ENCODE measurements at places on chromosomes 3 and 15.

- no peak for DNase-seq
Observed at GRCh38 chr3:123285931-123286307, 84.2 kb downstream of the SEC22A start.

DNA sequence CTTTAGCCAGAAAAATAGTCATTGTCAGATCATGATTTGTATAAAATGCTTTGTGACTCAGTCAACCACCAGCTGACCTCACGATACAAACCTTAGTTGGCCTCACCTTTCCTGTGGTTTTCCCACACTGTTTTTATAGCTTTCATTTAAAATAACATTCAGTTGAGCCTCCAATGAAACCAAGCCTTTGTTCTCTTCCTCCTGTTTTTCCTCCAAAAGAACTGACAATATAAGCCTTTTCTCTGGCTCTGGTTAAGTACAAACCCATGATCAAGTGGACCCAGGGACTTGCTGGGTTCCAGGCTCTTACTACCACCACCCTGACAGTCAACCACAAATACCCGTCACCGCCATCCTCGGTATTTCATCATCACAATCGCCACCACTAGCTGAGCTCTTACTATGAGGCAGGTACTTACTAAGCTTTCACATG is 81.7 kb downstream of the TAMM41 start:
- no peak for DNase-seq

DNA sequence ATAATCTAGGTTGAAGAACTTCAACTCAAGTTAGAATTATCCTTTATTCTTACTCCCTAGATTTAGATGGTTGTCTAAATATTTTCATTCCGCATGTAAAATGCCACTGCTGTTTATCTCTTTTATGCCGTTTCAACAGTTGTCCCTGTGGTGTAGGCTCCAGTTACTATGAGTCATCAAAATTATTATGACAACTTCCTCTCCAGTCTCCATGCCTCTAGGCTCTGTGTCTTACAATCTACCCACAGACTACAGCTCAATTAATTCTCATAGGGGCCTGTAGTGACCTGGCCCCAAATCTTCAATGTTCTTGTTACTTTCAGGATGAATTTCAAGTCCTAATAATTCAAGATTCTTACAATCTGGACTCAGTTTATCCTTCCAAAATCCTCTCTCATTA is 105.8 kb upstream of the UNC13C start:
- DNase-seq: no peak

GRCh38 chr3:30711151-30711550 is 104.8 kb downstream of the TGFBR2 start:
- no peak for DNase-seq

GRCh38 chr15:40070166-40070557 is 31.2 kb upstream of the SRP14 start:
- no peak for DNase-seq

GRCh38 chr3:144948711-144949110 is 977.1 kb downstream of the DIPK2A start:
- DNase-seq: no peak

DNA sequence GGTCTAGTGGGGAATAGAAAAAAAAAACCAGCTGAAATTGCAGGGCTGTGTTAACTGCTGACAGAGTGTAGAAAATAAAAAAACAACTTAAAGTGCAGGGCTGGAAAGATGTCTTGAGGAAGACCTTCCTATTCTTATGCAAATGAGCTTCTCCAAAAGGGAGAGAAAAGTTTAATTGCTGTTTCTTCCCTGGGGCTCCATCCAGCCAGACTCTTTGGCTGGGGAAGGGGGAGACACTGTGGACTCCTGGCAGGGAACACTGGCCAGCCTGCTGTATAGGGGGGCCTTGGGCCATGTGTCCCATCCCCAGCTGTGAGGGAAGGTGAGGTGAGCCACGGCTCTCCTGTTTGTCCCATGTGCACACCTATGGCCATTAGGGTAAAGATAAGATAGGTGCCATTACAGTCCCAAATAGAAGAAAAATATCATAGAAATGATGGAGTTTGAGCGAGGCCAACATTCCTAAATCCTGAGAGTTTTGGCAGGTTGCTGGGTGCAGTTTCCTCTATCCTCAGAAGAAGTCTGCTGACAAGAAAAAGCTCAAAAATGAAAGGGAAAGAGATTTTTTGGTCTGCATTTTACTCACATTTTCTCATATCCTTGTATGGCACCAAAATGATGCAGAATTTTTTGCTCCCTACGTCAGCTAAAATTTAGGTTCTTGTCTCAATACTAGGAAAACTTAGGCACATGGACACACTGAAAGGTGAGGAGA is 901.7 kb downstream of the PLOD2 start:
- DNase-seq: no peak

DNA sequence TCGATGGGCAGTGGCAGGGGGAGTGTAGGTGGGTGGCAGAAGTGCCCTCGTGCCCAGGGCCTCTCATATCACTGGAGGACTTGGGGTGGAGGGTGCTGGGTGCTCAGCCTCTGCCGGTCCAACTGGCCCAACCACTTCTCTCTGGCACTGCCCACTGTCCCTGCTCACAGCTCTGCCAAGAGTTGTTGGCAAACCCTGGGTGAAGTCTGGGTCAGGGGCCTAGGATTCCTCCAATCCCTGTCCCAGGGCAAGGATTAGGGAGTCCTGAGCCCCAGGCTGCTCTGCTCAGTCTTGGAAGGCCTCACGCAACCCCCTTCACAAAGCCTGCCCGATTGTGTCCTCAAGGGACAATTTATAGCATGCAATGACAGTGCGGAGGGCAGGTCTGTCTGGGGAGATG is 5.2 kb upstream of the PRKCD start:
- no peak for DNase-seq

DNA sequence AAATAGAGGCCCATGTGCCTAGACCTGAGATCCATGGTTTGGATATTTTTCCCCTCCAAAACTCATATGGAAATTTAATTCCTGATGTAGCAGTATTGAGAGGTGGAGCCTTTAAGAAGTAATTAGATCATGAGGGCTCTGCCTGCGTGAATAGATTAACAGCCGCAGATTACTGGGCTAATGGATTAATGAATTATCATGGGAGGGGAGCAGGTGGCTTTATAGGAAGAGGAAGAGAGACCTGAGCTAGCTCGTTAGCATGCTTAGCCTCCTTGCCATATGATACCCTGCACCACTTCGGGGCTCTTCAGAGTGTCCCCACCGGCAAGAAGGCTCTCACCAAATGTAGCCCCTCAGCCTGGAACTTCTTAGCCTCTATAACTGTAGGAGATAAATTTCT is 15.8 kb downstream of the ARHGEF26 start:
- no peak for DNase-seq

GRCh38 chr3:15726043-15726442 is 71.7 kb downstream of the ANKRD28 start:
- DNase-seq: no peak

DNA sequence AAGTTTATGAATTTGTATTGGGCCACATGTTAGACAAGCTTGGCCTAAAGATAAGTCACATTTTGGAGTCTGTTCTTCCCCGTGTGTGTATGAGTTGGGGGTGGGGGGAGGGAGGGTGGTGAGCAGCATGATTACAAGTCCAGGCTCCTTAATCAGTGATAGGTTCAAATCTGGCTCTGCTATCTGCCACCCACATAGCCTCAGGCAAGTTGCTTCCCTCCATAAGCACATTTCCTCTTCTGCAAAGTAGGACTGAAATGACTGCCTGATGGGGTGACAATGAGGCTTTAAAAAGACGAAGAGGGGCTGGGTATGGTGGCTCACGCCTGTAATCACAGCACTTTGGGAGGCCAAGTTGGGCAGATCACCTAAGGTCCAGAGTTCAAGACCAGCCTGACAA is 1.1 kb upstream of the SPATA12 start:
- DNase-seq: no peak

- DNase-seq: no peak
Observed at GRCh38 chr3:20608054-20608738, 422.2 kb upstream of the SGO1 start.

DNA sequence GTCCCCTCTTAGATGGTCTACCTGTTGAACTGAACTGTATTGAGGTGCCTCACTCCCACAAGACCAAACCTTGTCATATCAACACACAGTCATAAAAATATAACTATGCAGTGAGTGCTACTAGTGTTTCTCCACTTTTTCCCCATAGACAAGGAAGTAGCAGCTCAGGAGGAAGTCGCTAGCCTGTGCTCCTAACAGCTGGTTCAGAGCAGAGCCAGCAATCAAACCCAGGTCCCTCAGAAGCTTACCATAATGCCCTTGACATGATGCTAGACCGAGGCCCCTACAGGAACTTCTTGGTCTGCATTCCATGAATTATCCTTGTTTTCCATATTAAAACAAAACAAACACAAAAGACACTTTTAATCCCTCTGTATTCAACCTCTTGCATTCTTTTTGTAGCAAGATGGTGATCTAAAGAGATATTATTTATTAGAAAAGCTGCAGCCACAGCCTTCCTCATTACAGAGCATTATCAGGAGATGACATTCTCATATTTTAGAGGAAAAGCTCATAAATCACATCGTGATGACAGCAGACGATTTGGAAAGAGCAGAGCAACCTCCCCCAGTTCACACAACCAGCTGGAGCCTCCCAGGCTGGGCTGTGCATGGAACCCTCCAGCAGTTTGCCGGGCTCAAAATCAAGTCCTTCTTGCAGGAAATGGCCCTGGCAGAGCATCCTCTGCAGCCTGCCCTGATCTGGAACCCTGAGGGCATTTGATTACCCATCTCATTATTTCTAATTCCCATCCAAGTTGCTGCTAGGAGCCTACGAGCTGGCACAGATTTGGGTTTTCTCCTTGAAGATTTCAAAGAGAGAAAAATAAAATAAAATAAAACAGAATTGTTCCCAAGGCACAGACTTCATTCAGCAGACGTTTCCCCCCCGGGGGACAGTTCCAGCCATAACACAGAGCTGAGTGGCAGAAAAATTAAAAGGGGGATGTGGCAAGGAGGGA is 118.8 kb downstream of the SRGAP3 start:
- no peak for DNase-seq

GRCh38 chr3:62688812-62689211 is 186.4 kb downstream of the CADPS start:
- DNase-seq: no peak

- no peak for DNase-seq
Observed at GRCh38 chr15:37900326-37901221, 33.9 kb upstream of the TMCO5A start.

GRCh38 chr15:40932156-40932555 is 3.0 kb downstream of the DLL4 start:
- DNase-seq: no peak

DNA sequence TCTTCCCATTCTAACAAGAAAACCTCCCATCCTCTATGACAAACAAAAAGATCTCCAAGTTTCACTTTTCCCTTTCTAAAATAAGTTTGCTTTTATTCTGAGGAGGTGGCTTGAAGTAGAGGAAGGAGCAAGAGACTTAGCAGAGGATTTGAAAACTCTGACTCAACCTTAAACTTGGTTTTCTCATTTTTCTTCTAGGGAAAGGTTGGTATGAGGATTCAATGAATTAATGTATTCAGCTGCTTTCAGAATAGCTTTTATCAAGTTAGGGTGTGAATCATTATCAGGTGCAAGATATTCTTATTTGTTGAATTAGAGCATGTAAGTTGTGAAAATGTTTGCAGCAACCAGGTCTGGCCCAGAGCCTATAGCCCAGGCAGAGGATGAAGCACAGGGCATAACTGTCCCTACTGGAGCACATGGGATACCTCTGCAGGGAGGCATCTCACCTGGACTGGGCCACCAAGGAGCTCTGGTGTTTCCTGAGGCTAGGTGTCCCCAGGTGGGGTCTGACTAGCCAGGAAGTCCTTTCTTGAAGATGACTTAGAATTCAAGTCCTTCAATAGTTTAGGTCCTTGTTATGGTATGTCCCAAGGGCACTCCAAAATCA is 42.3 kb downstream of the SATB1 start:
- no peak for DNase-seq

- DNase-seq: no peak
Observed at GRCh38 chr3:153293265-153293664, 131.2 kb downstream of the RAP2B start.

- DNase-seq: no peak
Observed at GRCh38 chr3:5144316-5144994, 22.4 kb downstream of the ARL8B start.

DNA sequence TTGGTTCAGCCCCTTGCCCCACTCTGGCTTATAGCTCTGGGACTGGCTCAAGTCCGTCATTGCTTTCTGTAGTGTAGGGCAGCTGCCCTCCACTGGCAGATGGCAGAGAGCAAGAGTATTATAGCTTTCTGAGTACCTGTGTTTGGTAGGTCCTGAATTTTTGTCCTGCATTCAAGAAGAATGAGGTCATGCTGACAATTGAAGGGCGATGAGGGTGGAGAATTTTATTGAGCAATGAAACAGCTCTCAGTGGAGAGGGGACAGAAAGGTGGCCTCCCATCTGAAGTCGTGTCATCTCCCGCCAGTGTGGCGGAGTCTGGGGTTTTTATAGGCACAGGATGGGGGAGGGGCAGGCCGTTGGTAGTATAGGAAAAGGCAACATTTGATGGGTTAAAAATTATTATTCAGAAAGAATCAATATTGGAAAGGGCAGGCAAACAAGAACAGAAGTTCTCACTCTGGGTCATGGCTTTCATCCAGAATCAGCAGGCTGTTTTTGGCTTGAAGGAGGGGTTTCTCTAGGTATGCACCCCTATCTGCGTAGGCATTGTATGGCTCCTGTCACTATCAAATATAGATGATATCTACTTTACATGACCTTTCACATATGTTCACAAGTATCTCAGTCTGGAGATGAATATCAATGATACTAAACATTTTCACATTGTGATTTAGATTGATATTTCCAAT is 1239.7 kb upstream of the ALCAM start:
- no peak for DNase-seq

DNA sequence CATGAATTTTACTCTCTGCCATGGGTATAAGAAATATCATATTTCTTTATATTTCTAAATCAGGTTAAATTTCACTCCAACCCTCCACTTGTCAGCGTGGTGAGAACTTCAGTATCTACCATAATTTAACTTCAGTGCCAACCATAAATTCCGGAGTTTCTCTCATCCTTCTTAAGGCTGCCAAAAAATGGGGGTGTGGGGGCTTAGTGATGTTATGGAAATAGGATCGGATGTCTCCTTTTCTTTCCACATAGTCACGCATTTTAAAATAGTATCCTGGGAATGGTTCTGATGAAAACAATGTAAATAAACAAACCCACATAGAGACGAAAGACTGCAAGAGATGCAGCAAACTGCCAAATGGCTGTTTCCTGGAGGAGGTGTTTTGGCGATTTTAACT is 12.9 kb upstream of the FAM3D start:
- DNase-seq: no peak

- DNase-seq: no peak
Observed at GRCh38 chr3:174442302-174442682, 416.8 kb upstream of the NAALADL2 start.

- peak; percentile 81 for DNase-seq
Observed at GRCh38 chr3:33658991-33659848, 58.8 kb downstream of the CLASP2 start.

GRCh38 chr3:195297446-195297845 is 26.5 kb upstream of the XXYLT1 start:
- DNase-seq: no peak

GRCh38 chr3:65836047-65836446 is 202.7 kb downstream of the MAGI1 start:
- no peak for DNase-seq

GRCh38 chr3:62159709-62160092 is 213.6 kb downstream of the FEZF2 start:
- peak; percentile 5 for DNase-seq

- DNase-seq: no peak
Observed at GRCh38 chr3:78863306-78864203, 904.2 kb downstream of the ROBO1 start.

All from anterior cingulate cortex (tissue), 58 donors.